ENCODE measurements at places on chromosomes 1 and 21.

DNA sequence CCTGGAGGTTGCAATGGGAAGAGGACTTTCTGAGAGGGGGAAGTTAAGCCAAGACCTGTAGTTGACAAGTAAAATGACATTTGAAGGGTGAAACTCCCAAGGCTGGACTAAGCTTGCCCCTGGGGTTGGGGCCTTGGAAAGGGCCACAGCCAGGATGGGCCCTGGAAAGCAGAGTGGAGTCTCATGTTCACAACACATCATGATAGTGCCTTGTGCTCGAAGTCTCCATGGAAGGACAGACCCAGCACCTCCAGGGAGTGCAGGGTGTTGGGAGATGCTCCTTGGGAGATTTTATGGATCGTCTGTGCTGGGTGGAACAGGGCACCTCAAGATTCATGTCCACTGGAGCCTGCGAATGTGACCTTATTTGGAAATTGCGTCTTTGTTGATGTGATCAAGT lies 55.6 kb upstream of the ACTRT2 start:
- DNase-seq: no peak

DNA sequence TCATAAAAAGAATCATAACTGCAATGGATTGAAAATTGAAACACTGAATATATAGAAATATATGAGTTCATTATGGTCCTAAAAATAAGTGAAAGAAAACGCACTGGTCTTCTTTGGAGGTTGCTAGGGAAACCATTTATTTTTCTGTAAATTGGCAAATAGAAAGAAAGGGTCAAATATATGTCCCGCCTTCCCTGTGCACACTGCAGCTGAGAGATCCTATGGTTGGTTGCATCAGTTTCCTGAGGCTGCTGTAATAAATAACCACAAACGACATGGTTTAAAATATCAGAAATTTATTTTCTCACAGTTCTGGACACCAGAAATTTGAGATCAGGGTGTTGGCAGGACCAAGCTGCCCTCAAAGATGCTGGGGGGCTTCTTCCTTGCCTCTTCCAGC lies 35.0 kb downstream of the CA6 start:
- no peak for DNase-seq

DNA sequence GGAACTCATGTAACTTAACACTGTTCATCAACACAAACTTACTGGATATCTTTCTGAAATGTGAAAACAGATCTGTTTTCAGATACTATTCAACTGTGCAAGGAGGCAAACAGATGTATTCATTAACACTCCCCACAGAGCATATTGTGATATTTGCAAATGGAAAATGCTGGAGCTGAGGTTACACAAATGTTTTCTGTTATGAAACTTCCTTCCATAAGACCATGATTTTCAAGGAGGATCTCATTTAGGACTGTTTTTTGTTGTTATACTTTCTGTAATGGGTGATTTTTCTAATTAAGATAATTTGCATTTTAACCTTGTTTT lies 56.1 kb downstream of the GABPA start:
- DNase-seq: no peak

DNA sequence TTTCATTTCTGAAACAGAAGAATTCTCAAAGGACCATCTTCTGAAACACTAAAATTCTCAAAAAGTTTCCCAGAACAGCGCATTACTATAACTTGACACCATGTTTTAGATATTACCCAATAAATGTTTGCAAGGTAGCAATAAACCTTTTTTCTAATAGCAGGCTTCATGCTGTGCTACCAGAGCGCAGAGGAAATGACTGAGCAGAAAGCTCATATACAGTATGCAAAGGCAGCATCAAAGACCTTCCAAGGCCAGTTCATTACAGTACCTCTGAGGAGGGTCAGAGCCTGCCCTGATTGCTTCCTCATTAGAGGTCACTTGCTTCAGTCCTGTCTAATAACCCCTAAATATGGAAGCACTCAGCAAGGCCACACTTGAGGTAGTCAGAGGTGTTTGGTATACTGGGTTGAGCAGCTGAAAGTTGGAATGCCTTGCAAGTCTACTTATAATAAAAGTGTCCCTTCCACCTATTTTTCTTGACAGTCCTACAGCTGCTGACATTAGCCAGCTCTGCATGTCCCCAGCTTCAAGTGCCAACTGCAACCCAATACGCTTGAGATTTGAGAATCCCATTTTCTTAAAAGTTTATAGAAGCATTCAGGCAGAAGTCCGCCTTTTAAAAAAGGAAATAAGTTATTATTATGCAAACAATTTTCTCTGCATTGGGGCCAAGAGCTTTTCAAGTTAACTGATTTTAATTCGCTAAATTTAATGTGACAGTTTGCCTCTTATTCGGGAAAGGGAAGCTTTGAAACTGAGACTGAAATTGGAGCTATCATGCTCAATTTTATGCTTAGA lies 207.2 kb downstream of the ZC3H11B start:
- no peak for DNase-seq

DNA sequence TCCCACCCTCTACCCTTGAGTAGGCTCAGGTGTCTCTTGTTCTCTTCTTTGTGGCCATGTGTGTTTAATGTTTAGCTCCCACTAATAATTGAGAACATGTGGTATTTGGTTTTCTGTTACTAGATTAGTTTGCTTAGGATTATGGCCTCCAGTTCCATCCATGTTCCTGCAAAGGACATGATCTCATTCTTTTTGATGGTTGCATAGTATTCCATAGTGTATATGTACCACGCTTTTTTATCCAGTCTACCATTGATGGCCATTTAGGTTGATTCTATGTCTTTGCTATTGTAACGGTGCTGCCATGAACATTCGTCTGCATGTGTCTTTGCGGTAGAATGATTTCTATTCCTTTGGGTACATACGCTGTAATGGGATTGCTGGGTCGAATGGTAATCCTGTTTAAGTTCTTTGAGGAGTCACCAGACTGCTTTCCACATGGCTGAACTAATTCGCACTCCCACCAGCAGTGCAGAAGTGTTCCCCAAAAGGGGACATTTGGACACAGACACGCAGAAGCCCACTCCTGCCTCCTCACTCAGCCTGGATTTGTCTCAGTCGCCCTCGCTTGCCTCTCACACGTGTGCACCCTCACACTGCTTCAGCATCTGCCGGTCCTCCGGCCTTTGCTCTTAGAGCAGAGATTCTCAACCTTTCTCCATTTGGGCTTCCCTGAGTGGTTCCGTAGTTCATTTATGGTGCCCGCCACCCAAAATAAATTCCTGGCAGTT lies 3.7 kb downstream of the MX2 start:
- no peak for DNase-seq

- DNase-seq: no peak
Observed at GRCh38 chr1:86015375-86015774, 141.2 kb downstream of the COL24A1 start.

- DNase-seq: no peak
Observed at GRCh38 chr21:28916150-28916893, 76.4 kb downstream of the LTN1 start.

Data from nephron progenitor cell (in vitro differentiated cells).